ENCODE measurements at places on chromosomes 2 and 18. TPM values are rescaled to one million over a fixed set of nuclear protein-coding genes. Genes with fewer than 3 reads are reported as not detected.
A peak's percentile ranks its signal among the peaks of the same experiment; 100 is the strongest.

DNA sequence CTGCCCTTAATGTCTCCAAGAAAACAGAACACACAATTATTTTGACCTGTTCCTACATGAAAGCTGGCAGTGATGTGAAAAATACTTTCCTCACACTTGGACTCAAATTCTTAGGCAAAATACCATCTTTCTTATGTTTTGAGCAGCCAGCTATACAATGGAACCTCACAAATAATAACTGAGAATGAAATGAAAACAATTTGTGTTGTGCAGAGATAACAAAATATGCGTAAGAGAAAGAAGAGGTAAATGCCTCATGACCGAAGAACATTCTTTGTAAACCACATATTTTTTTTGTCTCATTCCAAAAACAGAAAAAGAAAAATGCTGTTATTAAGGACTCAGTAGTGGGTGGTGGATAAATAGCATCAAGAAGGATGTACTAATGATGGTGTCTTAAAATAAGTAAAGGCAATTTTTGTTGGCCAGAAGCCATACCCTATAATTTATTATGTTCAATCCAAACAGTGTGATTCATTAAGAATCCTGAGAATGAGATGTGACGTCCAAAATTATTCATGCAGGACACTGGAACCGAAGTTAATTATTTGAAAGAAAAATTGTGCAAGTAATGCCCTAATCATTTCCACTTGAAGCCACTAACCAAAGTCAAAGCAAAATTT, 193.0 kb upstream of the NETO1 start:
- no peaks in the 10 kb centered on the region for H3K4me1 ChIP-seq
- H3K36me3 ChIP-seq = no peaks in the 10 kb centered on the region
- H3K27ac ChIP-seq = no peak overlapping the region
- DNase-seq = no peak
- H3K27me3 ChIP-seq = no peaks in the 10 kb centered on the region
- no peak overlapping the region for H3K4me3 ChIP-seq

DNA sequence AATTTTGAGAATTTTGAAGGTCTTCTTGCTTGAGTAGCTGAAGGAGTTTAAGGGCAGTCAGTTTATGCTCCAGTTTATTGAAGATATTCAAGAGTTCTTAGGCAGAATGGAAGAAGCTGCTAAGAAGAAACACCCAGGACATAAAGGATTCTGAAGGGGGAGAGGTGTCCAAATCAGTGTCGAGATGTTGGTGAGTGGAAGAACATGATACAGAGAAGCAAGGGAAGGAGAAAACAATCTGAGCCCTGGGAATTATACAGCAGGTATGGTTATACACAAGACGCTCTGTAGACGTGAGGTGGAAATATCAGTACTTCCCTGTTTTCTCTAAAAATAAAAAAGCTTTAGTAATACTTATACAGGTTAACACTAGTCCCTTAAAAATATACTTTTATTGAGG, 60.1 kb downstream of the CLIP4 start:
- no peak for DNase-seq
- no peaks in the 10 kb centered on the region for H3K27me3 ChIP-seq
- H3K4me1 ChIP-seq = peaks cover 11% of the 10 kb centered on the region

GRCh38 chr18:51721996-51722395, 524.5 kb upstream of the MEX3C start:
- no peak for DNase-seq
- H3K4me1 ChIP-seq = no peaks in the 10 kb centered on the region
- no peak overlapping the region for H3K27ac ChIP-seq
- H3K4me3 ChIP-seq = no peak overlapping the region

GRCh38 chr2:128413718-128414341, 95.2 kb upstream of the HS6ST1 start:
- no peaks in the 10 kb centered on the region for H3K4me1 ChIP-seq
- H3K36me3 ChIP-seq = no peaks in the 10 kb centered on the region
- no peak overlapping the region for H3K27ac ChIP-seq
- no peak overlapping the region for H3K4me3 ChIP-seq
- no peak for DNase-seq

DNA sequence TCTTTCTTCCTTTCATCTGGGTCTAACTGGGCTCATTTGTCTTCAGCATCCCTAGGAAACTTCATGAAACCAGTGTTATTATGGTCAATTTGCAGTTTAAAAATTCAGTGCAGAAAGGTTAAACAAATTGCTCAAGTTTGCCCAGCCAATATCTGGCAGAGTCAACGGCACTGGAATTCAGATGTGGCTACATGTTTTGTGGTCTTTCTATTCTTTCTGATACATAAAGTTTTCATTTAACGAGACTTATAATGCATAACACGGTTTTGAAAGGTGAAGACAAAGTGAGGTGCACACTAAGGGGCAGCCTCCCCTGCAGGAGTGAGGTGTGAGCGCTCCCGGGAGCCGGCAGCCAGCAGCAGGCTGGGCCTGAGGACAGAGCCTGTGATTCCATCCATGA, 164.6 kb downstream of the RTP5 start:
- no peak for DNase-seq
- no peak overlapping the region for H3K4me3 ChIP-seq
- H3K27ac ChIP-seq = no peak overlapping the region
- H3K36me3 ChIP-seq = peaks cover 2% of the 10 kb centered on the region

DNA sequence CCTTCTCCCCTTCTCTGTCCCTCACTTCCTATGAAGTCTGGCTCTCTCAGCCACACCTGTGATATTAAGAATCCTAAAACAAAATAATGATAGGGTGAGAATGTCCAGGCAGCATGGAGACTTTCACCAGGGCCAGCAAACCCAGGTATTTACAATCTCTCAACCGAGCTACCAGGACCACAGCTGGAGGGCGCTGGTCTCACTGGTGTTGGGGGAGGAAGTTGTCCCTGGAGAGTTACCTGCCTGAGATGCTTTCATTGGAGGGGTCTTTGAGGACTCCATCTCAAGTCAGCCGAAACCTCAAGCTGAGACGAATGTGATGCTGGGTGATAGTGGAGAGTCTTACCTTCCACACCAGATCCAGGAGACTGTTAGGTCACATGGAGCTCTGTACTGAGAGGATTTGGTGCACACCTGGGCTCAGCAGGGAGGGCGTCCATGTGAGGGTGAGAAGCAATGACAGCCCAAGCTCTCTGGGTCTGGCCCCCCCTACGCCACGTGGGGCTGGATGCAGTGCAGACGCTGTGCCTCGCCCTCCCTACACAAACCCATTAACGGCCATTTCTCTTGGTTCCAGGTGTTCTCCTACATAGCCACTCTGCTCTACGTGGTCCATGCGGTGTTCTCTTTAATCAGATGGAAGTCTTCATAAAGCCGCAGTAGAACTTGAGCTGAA, 27.4 kb downstream of the MAL start:
- no peak for DNase-seq
- H3K4me3 ChIP-seq = no peak overlapping the region
- H3K4me1 ChIP-seq = peaks cover 81% of the 10 kb centered on the region
- no peaks in the 10 kb centered on the region for H3K27me3 ChIP-seq

DNA sequence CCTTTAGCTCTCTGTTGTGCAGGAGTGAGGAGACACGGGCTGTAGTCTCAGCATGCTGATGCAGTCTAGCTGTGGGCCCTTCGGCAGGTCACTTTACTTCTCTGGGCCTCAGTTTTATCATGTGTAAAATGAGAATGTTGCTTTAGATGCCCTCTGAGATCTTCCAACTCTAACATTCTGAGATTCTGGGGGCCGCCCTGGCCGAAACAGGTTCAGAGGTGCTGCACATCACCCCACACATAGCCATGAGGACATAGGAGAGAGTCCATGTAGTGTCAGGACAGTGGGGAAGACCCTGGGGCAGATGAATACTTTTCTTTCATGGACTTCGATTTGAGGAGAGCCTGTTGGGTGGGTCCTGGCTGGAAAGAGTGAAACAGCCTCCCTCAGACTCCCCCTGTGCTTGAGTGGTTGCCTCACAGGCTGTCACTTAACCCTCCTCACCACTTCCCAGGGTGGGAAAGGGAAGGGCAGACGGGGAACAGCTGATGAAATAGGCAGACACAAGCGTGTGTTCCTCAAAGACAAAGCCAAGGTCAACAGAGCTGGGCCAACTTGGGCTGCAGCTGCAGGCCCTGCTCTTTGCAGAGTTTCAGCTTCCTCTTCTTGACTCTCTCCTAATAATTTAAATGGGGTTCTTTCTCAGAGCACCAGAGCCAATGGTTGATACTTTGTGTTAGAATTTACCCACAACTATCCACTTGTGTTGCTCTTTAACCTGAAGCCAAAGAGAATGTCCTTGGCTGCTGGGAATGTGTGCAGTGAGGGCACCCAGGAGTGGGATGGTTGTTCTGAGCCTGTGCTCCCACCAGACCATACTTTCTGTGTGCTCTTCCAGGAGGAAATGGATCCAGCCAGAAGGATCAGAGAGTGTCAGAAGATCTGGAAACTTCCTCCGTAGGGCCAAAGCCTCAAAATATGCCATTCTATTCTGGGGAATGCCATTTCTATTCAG, 14.7 kb upstream of the MRPL33 start:
- H3K27me3 ChIP-seq = peaks cover 5% of the 10 kb centered on the region
- no peaks in the 10 kb centered on the region for H3K36me3 ChIP-seq
- peaks cover 5% of the 10 kb centered on the region for H3K4me1 ChIP-seq
- no peak overlapping the region for H3K4me3 ChIP-seq

- H3K27ac ChIP-seq = no peak overlapping the region
- no peaks in the 10 kb centered on the region for H3K4me1 ChIP-seq
- no peak overlapping the region for H3K4me3 ChIP-seq
- peaks cover 7% of the 10 kb centered on the region for H3K27me3 ChIP-seq
- no peak for DNase-seq
These were observed 26.3 kb upstream of the TTR start for GRCh38 chr18:31565345-31565744.

- DNase-seq = no peak
- H3K27ac ChIP-seq = peak overlapping the region; percentile 62
- H3K4me3 ChIP-seq = no peak overlapping the region
- H3K36me3 ChIP-seq = peaks cover 33% of the 10 kb centered on the region
These were observed 160.0 kb upstream of the PGAP1 start for GRCh38 chr2:197086500-197086899.

GRCh38 chr2:173750831-173751230, 214.3 kb downstream of the SP3 start:
- DNase-seq = no peak
- no peaks in the 10 kb centered on the region for H3K4me1 ChIP-seq
- H3K36me3 ChIP-seq = no peaks in the 10 kb centered on the region
- H3K27ac ChIP-seq = no peak overlapping the region

- H3K4me3 ChIP-seq = no peak within 1 kb of the TSS
- H3K27ac ChIP-seq = no peak within 1 kb of the TSS
- no peaks in the 10 kb centered on the region for H3K4me1 ChIP-seq
- peaks cover 46% of the 10 kb centered on the region for H3K27me3 ChIP-seq
- no peak for DNase-seq
- no peaks in the 10 kb centered on the region for H3K36me3 ChIP-seq
These were observed at the start of gene GREB1 for GRCh38 chr2:11533278-11534070. Gene GREB1, plus strand, starts transcription at chr2:11534045. Its CDS starts 22,570 bp downstream, at chr2:11556615.

DNA sequence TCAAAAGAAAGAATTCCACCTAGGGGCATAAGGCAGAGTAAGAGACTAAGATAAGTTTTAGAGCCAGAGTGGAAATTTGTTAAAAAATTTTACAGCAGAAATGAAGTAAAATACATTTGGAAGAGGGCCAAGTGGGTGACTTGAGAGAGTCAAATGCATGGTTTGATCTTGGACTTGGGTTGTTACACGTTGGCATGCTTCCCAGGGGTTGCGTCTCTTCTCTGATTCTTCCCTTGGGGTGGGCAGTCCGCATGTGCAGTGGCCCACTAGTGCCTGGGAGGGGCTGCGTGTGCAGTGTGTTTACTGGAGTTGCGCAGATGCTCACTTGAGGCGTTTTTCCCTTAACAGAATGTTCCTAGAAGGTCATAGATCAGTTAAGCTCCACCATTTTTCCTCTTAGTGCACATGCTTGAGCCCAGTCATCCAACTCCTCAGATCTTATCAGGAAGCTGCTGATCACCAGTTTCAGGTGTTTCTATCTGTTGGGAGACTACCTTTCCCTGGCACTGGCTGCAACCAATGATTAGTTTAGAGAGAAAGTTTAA, 13.1 kb downstream of the SEH1L start:
- DNase-seq = no peak
- peaks cover 9% of the 10 kb centered on the region for H3K4me1 ChIP-seq
- H3K27ac ChIP-seq = no peak overlapping the region

GRCh38 chr2:191617575-191617974, 60.4 kb upstream of the NABP1 start:
- peaks cover 4% of the 10 kb centered on the region for H3K36me3 ChIP-seq
- H3K27me3 ChIP-seq = no peaks in the 10 kb centered on the region
- H3K27ac ChIP-seq = peak overlapping the region; percentile 94
- H3K4me1 ChIP-seq = peaks cover 66% of the 10 kb centered on the region
- peak; percentile 58 for DNase-seq

- peak overlapping the region; percentile 92 for H3K4me3 ChIP-seq
- no peak for DNase-seq
- H3K27ac ChIP-seq = peak overlapping the region; percentile 30
These were observed 833 bp downstream of the EPB41L5 start for GRCh38 chr2:120013597-120014223.

DNA sequence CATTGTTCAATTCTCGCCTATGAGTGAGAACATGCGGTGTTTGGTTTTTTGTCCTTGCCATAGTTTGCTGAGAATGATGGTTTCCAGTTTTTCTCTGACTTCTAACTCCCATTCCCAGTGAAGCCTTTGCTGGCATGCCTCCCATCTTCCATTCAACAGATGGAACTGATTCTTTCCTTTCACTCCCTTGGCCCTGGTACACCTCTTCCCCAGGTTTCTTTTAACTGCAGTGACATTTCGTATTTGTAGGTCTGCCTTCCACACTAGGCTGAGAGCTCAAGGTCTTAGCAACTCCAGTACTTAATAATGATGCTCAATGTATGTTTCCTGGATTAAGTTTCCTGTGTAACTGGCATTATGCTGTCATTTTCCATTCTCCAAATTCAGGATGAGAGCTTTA, 48.5 kb downstream of the GAREM1 start:
- no peak overlapping the region for H3K27ac ChIP-seq
- no peak overlapping the region for H3K4me3 ChIP-seq
- no peaks in the 10 kb centered on the region for H3K36me3 ChIP-seq
- H3K27me3 ChIP-seq = no peaks in the 10 kb centered on the region
- no peak for DNase-seq

DNA sequence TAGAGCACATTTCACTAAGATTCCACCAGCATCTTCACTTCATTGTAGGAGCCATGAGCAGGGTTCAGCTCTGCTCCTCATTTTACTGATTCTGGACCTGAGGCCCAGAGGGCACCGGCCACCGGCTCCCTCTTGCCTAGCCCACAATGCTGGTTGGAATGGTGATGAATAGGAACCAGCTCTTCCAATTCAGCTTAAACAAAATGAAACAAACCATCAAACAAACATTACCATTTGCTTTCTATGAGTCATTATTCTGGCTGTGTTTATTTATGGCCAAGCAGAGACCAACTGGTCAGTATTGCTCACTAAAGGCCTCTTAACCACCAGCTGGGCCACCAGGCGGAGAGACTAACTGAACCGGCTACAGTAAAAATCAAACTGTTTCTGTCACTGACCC, 176.7 kb downstream of the MTX2 start:
- H3K36me3 ChIP-seq = no peaks in the 10 kb centered on the region
- H3K4me3 ChIP-seq = no peak overlapping the region
- H3K27ac ChIP-seq = no peak overlapping the region
- H3K27me3 ChIP-seq = peaks cover 6% of the 10 kb centered on the region
- no peaks in the 10 kb centered on the region for H3K4me1 ChIP-seq
- no peak for DNase-seq

The CCL20 gene
- 21.9 TPM for total RNA-seq

The PID1 gene
- total RNA-seq = not detected

The SPP2 gene
- not detected for total RNA-seq

The GALNT14 gene
- 0.67 TPM for total RNA-seq

The VWC2L gene
- total RNA-seq = not detected
